OCI-LY7 (cell line): ENCODE measurements at places on chromosomes 16 and 17.

GRCh38 chr16:31005350-31006085 is 4.9 kb downstream of the STX1B start:
- DNase-seq, result no peak

DNA sequence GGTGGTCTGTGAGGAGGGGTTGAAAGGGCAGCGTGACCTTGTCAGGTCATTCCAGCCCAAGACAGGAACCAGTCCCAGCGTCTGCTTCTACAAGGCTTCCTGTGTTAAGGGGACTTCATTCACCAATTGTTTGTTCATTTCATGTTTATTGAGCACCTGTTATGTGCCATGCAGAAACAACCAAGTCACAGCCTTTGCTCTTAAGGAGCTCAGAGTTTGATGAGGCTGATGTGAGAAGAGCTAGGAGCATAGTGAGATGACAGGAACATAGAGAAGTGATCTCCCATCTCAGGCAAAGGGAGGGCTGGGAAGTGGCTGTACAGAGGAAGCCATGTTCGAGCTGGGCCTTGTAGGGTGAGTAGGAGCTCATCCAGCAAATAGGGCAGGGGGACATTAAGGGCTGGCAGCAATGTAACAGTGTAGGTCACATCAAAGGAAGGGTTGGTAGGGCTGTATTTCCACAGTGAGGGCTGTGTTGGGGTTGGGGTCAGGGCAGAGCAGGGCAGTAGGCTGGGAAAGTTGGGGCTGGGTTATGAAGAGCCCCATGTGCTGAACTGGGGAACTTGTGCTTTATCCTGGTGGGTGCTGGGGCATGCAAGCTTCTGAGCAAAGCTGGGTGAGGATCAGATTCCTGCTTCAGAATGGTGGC is 79.8 kb downstream of the ARHGAP23 start:
- DNase-seq, result no peak

- DNase-seq, result no peak
Observed at GRCh38 chr16:84552135-84552534, 47.7 kb upstream of the MEAK7 start.

GRCh38 chr16:79723583-79724168 is 123.1 kb upstream of the MAF start:
- DNase-seq, result no peak

DNA sequence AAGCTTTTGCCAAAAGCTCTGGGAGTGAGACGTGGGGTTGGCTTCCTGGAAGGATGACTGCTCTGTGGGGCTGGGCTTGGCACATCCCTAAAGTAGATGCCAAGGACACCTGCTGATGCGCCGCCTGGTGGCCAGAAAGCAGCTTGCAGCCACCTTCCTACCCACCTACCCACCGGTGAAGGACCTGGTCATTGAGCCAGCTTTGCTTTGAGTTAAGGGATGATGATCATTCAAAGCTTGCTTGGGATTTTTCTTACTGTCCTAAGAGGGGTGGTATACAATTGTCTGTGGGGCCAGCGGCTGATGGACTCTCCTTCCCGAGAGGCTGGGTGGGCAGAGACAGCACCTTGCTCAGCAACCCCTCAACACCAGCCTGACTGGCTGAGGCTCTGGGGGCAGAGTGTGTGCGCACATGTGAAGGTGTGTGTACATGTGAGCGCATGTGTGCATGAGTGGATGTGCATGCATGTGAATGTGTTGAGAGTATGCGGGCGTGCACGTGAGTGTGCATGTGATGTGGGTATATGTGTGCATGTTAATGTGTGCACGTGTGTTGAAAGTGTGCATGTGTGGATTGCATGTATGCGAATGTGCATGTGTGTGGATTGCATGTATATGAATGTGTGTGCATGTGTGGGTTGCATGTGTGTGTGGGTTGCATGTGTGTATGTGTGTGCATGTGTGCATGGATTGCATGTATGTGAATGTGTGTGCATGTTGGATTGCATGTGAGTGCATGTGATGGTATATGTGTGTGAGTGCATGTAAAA is 18.6 kb downstream of the C1QTNF1 start:
- peak; percentile 63 for DNase-seq

- DNase-seq, result no peak
Observed at GRCh38 chr17:28498652-28499363, 7.3 kb upstream of the FOXN1 start.

- peak; percentile 70 for DNase-seq
Observed at GRCh38 chr16:12265108-12265507, 288.6 kb downstream of the SNX29 start.

DNA sequence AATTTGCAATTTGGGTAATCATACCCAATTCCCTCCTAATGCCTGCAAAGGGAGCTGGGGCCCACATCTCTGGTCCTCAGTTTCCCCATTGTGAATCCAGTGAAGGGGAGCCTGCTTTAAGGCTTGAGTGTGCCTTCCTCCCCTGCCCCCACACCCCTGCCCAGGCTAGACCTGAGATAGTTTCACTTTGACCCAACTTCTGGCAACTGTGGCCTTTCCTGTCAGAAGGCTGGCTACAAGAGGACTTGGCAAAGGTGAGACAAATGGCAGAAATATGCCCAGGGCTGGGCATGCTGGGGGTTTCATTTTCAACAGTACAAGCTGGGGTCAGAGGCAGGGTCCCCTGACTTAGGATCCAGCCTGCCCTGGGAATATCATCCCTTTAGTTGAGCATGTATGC is 10.0 kb downstream of the SOCS1 start:
- DNase-seq, result no peak
